ENCODE measurements at places on chromosomes 3 and 15.

DNA sequence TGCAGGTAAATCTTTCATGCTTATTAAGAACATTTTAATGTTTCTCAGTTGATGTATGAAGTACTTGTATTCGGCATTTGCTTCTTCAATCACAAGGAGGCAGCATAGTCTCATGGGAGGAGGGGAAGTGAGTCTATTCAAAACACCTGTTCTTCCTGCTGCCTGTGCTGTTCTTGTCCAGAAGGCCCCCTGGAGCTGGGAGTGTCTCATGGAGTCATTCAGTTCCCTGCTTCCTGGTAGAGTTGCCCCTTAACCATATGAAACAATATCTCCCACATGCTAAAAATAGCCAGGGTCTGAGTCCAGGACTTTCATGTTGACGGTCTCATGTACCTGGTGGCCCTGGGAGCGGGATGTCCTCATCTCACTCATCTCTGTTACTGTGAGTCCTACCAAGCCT, 15.5 kb upstream of the PPP1R2 start:
- DNase-seq: no peak

DNA sequence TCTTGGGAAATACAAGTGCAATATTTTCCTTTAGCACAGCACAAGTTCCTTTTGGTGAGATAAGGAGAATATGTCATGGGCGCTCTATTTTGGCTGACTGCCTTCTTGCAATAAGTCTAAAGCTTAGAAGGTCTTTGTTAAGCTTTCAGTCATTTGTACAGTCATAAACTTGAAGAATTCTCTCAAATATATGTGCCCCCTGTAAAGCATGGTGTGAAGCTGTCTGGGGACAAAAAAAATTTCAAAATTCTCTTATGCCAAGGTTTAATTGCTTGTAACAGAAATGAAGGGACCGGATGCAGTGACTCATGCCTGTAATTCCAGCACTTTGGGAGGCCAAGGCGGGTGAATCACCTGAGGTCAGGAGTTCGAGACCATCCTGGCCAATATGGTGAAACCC, 21.7 kb upstream of the ARID3B start:
- no peak for DNase-seq

DNA sequence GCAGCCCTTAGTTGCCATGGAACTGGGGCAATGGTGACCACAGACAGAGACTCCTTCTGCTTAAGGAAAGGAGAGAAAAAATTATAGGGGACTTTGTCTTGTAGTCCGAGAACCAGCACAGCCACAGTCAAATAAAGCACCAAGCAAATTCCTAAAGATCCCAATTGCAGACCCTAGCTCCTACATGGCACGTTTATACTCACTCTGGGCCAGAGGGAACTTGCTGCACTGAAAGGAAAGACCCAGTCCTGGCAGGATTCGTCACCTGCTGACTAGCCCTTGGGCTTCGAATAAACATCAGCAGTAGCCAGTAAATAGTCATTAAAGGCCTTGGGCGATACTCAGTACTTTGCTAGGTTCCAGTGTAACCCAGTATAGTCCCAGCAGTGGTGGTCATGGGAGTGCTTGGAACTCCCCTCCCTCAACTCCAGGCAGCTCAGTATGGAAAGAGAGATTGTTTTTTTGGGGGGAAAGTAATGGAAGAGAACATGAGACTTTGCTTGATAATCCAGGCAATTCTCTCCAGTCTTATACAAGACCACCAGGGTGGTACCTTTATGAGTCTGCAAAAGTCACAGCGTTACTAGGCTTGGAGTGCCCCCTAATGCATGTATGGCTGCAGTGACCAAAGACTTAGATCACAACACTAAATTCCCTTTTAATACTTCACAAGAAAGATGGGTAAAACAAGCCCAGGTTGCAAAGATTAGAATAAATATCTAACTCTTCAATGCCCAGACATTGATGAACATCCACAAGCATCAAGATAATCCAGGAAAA, 66.4 kb upstream of the AGTR1 start:
- DNase-seq: peak; percentile 12

DNA sequence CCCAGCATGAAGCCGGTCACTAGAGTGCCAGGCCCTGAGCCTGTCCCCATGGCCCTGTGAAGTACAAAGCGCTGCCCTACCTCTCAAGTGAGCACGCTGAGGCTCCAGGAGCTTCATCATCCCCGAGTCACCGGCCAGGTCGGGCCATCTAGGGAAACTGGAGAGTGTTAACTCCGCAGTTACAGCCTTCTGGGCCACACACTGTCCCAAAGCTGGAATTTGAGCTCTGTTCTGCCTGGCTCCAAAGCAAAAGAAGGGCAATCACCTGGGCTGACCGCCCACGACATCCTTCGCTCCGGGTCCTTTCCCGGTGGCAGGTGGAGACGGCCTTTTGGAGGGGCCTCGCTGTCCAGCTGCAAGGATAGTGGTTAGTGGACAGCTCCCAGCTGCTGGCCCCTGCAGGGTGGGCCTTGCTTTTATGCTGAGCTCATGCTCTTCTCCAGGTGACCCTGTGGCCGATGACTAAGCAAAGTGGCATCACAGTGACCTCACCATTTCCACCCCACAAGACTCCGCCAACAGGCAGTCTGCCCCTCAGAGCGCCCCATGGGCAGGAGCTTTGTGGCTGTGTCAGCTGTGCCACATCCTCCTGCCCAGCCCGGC, 3.5 kb upstream of the MUC4 start:
- no peak for DNase-seq

- DNase-seq: no peak
Measured at GRCh38 chr3:101964861-101965260, 115.5 kb downstream of the NFKBIZ start.

GRCh38 chr15:21261396-21261964, 178.8 kb downstream of the POTEB3 start:
- DNase-seq: no peak

DNA sequence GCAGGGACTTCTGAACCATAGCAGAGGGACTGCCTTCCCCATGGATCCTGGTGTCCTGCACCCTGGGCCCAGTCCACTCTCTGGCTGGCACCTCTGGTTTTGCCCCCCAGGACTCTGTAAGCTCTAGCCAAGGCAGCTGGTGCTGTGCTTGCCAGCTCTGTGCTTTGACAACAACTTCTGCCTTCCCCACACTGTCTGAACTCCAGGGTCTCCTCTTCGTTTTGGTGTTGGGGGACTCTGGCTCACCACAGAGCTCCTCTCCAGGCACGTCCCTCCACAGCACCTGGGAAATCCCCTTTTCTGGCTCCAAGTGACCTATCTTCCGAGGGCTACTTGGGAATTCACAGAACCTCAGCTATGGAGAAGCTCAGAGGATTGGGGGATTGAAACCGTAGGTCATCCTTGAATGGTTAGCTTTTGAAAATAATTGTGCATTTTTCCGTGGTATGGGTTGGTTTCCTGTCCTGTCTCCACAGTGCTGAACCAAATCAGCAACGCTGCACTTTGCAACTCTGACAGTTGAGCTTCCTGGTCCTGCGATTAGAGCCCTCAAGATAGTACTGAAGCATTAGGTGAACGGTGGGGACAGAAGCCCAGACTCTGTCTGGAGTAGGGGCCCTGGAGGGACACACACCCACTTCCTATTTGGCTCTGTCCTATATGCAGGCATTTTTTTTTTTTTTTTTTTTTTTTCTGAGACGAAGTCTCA, 152.4 kb downstream of the APBA2 start:
- no peak for DNase-seq

- DNase-seq: peak; percentile 4
Measured at GRCh38 chr3:85801955-85802354, 843.2 kb downstream of the CADM2 start.

GRCh38 chr3:117622171-117622841, 912.7 kb downstream of the TUSC7 start:
- DNase-seq: no peak

DNA sequence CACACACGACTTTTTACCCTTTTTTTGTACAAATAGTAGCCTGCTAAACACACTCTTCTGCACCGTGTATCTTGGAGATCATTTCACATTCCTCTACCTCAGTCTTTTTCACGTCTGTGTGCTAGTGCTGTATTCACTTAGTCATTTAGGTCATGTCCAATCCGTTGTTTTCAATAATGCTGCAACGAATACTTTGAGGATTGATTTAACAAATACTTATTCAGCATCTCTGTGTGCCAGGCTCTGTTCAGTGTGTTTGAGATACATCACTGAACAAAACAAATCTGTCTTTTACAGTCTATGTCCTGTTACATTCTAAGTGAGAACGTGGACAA, 882 bp downstream of the JMJD7 start:
- no peak for DNase-seq

- no peak for DNase-seq
Measured at GRCh38 chr3:64163019-64163754, 62.1 kb downstream of the PRICKLE2 start.

- no peak for DNase-seq
Measured at GRCh38 chr15:52054381-52054780, 35.4 kb downstream of the MAPK6 start.

DNA sequence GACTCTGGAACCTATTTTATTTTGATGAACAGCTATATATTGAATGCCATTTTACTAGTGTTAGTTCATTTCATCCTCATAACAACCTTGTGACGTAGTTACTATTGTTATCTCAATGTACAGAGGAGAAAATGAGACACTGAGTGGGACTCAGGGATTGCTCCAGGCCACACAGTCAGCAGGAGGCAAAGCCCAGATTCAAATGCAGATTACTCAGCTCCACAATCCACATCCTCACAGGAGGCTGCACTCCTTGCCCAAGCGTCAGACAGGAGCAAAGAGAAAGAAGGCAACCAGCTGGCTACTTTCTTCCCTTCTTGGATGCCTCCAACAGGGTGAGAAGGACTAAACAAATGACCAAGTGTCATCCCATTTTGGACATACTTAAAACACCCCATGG, 92.0 kb upstream of the CCDC54 start:
- no peak for DNase-seq

GRCh38 chr15:88605189-88606069, 15.7 kb upstream of the AEN start:
- DNase-seq: peak; percentile 92

- DNase-seq: no peak
Measured at GRCh38 chr15:43508991-43509659, 8.3 kb upstream of the MAP1A start.

DNA sequence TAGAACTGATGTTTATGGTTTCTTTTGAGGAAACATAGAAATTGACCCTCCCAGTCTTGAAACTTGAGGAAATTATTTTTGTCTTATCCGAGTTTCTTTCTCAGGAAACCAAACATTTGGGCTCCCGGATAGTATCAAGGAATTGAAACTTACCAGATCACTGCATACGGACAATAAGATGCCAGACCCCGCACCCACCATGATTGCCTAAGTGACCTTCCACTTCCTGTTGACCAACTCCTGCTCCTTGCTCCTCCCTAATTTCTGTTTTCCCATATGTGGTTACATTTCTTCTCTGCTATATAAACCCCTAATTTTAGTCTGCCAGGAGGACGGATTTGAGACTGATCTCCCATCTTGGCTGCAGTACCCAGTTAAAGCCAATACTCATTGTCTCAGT, 118.4 kb upstream of the TPRG1 start:
- DNase-seq: no peak

GRCh38 chr3:69088063-69088462, 3.3 kb downstream of the ARL6IP5 start:
- no peak for DNase-seq

- DNase-seq: no peak
Measured at GRCh38 chr3:127168271-127168670, 24.7 kb upstream of the PRR23E start.

GRCh38 chr3:46659285-46659684, 34.2 kb downstream of the ALS2CL start:
- no peak for DNase-seq

GRCh38 chr15:45331972-45332371, 46.4 kb downstream of the GATM start:
- no peak for DNase-seq

- DNase-seq: peak; percentile 36
Measured at GRCh38 chr3:72338942-72339669, 509.1 kb downstream of the SHQ1 start.

DNA sequence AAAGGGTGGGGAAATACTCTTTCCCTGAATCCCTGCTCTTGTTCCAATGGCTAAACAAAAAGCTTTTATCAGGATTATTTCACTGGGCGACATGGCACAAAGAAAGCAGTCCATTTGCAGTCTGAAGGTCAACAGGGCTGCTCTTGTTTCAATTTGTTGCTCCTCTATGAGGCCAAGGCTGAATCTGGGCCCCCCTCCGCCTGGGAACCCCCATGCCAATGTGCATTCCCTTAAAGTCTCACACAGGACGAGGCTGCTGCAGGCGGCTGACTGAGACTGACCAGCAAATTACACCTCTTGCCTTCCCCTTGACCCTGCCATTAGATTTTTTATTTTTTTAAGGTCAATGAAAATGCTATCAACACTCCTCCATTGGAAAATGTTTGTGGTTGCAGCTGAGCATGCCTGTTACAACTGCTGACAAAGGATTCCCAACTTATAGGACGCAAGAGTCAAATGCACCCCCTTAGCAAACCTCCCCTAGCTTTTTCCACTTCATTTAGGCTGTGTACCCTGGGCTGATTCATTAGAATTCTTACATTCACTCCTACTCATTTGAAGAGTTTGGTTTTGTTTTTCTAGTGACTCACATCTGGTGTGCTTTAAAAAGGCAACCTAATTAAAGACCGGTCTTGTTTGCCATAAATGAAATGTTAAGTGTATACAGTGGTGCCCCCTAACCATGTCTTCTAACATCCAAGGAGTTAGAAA, 60.8 kb upstream of the ARHGEF3 start:
- no peak for DNase-seq

DNA sequence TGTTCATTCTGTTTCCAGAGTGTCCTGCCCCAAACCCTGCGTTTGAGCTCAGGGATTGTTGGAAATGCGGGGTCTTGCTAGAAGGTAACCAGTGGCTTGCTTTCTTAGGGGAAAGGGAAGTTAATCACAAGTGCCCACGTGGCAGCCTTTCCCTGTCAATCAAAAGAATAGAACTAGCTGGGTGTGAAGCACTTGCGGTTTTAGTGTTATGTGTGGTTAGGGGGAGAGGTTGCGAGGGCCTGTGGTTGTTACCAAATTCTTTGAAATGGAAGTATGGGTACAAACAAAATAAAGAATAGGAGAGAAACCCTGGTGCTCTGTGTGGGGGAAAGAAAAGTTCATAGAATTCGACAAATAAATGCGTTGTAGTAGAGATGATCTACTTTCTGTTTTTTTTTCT, 67.6 kb downstream of the FNDC3B start:
- DNase-seq: no peak

- peak; percentile 62 for DNase-seq
Measured at GRCh38 chr3:48634661-48635221, 520 bp downstream of the SLC26A6 start.

DNA sequence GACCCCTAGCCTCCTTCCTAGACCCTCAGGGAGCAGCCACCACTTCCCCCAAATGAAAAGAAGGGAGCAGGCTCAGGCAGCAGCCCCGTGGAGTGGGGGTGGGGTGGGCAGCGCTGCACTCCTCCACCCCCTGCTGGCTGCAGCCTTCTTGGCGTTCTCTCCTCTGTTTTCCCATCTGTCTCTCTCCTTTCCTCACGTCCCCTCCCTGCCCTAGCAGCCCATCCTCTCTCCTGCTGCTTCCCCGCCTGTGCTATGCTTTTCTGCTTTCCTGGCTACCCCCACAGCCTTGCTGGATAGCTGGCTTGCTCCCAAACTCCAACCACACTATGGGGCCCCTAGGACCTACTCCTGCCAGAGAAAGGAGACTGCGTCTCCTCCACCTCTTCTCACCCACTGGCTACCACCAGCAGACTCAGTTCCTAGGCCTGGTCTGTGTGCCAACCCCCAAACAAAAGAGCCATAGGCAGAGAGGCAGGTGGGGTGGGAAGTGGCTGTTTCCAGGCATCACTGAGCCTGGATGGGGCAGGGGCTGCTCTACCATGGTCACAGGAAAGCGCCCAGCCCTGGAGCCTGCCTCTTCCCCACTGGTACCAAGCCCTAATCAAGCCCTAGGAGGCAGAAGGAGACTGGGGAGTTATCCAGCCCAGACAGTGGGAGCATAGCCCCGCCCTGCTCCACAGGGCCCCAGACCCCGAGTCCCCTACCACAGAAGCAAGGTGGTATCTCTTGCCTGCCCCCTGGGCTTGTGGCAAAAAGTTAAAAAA, 3.4 kb upstream of the DISP2 start:
- DNase-seq: peak; percentile 59
